ENCODE measurements at places on chromosomes 12 and 14.

- DNase-seq: no peak
Measured at GRCh38 chr12:18908191-18908590, 170.3 kb downstream of the CAPZA3 start.

- DNase-seq: no peak
Measured at GRCh38 chr12:38771871-38772270, 133.5 kb downstream of the CPNE8 start.

DNA sequence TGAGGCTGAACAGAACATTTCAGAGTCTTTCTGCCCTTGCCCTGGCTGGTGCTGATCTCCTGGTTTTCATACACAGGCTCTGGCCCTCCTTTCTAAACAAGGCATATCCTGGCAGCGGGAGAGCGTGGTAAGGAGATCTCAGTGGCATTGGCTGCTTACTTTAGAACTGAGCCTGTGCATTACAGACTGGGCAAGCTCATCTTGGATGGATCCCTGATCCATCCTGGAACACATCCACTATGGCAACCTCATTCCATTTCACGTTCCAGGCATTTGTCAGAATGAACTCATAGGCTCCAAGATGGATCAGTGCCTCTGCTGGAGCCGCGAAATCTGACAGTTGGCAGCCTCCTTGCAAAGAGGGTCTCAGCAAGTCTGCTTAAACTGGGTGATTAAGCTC lies 224.5 kb upstream of the PELI2 start:
- no peak for DNase-seq

GRCh38 chr12:2531371-2531770 lies 263.4 kb upstream of the FKBP4 start:
- no peak for DNase-seq

DNA sequence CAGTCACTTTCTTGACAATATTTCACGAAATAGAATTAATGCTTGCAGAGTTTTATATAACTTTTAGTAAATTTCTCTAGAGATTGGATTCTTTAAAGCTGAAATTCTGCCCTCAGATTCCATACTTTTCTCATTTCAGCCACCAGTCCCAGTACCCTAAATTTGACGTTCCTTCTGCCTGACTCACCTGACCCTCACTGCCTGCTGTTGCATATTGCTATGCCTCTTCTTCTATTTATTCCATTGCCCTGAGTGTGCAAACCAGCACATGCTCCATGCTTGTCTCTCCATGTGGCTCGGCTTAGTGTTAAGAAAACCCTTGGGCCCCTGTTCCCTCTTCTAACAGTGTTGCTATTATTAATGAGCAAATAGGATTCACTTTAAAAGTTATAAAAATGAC lies 533.3 kb downstream of the LRFN5 start:
- DNase-seq: no peak

GRCh38 chr12:41055875-41056577 lies 132.1 kb upstream of the PDZRN4 start:
- DNase-seq: no peak
